Caki2 (cell line): ENCODE measurements at places on chromosomes 6 and 20. TPM values are rescaled to one million over a fixed set of nuclear protein-coding genes. Genes with fewer than 3 reads are reported as not detected.
A peak's percentile ranks its signal among the peaks of the same experiment; 100 is the strongest.

DNA sequence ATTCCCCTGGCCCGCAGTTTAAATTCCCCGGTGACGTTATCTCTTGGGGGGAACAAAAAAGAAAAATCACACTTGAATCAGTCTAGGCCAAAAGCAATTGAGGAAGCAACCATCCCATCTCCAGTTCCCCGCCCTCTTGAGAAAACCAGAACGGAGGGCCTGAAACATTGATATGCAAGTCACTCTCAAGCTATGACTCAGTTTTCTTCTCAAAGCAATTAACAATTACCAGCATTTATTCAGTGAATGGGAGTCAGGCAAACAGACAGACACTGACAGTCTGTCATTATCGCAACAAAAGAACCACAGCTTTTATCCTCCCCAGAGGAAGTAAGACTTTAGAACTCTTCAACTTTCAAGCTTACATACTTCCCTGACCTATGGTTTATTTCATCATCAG lies 100.9 kb downstream of the OPRM1 start:
- peak; percentile 11 for DNase-seq

- DNase-seq = no peak
Observed at GRCh38 chr6:124055963-124056362, 252.3 kb downstream of the NKAIN2 start.

- DNase-seq = no peak
Observed at GRCh38 chr20:18316166-18316565, 27.8 kb downstream of the ZNF133 start.

GRCh38 chr6:137159912-137160311 lies 13.5 kb downstream of the IL22RA2 start:
- no peak for DNase-seq

GRCh38 chr20:62752671-62753501 lies 43.4 kb upstream of the MRGBP start:
- DNase-seq = no peak

DNA sequence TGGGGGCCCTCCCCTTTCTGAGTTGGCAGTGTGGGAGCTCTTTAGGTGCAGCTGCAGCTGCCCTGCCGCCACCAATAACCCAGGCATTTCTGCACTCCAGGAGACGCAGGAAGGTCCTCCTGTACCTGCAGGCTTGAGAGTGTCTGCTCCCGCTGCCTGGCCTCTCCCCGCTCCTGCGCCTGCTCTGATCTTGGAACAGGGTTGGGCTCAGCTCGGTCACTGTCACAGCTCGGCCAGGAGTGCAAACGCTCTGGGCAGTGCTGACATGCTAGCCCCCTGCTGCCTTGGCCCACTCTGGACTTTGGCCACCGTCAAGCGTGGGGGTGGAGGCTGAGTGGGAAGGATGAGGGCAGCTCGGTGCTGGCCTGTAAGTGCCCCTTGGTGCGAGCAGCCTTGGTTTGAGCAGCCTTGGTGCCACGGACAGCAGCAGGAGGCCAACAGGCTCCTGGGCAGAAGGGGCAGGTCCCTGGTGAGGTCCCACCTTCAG lies 738.1 kb upstream of the GJE1 start:
- DNase-seq = no peak

DNA sequence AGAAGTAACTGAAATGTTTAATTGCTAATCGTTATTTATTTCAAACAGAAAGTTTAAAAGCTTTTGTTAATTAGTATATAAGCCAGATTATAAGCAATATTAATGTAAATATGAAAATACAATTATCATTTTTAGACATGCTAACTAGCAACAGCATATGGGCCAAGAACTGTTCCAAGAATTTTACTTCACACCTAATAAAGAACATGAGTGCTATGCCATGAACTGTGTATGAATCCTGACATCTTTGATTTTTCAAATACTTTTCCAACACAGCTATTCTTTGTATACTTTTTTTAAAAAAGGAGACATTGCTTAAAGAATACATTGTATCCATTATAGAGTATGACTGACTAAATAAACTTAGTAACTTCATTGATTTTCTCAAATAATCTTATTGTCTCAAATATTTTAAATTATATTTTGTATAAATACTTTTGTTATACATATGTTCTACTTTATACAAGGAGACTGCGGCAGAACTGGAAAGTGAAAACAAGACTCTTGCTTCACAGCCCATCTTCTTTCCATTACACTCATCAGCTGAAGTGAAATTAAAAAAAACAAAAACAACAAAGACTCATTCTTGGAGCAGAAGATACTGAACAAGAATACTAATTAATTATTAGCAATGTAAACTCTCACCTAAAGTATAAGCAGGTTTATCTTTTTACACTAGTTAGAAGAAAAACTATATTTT lies 89.9 kb downstream of the EPHA7 start:
- DNase-seq = no peak

DNA sequence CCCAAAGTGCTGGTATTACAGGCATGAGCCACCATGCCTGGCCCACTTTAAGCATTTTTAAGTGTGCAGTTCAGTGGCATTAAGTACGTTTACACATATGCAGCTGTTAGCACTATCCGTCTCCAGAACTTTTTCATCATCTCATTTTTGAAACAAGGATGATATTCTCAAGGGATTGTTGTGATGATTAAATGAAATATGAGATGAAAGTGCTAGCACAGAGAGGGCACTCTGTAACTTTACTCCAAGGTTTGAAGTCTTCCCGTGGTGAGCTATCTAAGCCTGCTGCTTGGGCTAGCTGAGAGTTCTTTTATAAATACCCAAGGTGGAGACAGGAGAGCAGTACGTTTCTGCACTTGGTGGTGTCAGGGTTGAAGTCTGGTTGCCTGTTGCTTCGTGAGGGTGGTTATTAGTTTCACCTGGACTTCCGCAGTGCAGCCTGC lies 6.6 kb downstream of the TM9SF4 start:
- no peak for DNase-seq

- no peak for DNase-seq
Observed at GRCh38 chr6:118748311-118749062, 97.1 kb upstream of the CEP85L start.

- no peak for DNase-seq
Observed at GRCh38 chr6:16043171-16044135, 85.4 kb upstream of the MYLIP start.

- DNase-seq = no peak
Observed at GRCh38 chr6:93407186-93407585, 12.2 kb downstream of the EPHA7 start.

GRCh38 chr6:106103728-106104109 lies 17.6 kb downstream of the PRDM1 start:
- no peak for DNase-seq

- DNase-seq = no peak
Observed at GRCh38 chr6:44194326-44194725, 22.4 kb upstream of the MYMX start.

DNA sequence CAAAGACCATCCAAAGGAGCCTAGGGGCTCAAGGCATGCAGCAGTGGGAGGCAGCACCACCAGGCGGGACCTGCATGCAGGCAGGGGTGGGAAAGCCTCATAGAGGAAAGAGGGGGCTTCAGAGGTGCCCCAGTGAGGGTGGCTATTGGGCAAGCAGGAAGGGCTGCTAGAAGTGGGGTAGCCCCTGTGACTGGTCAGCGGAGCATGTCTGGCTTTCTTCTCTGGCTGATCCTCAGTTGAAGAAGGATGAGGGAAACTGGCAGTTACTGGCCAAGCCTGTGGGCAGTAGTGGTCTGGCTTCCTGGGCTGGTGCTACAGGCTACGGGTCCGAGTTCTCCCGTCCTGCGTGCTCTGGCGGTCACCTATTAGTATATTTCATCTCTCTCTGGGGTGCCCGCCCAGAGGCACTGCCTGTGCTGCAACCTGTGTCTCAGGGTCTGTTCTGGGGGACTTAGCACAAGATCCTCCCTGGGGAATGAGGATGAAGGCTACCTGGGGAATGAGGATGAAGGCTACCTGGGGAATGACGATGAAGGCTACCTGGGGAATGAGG lies 35.9 kb upstream of the CST7 start:
- DNase-seq = no peak

GRCh38 chr6:41704028-41704427 lies 31.4 kb downstream of the TFEB start:
- DNase-seq = no peak

GRCh38 chr20:63120808-63121090 lies 95.2 kb downstream of the YTHDF1 start:
- no peak for DNase-seq

- no peak for DNase-seq
Observed at GRCh38 chr6:83192456-83192855, 609 bp downstream of the PGM3 start.

- no peak for DNase-seq
Observed at GRCh38 chr20:3933218-3933617, 44.0 kb downstream of the PANK2 start.

DNA sequence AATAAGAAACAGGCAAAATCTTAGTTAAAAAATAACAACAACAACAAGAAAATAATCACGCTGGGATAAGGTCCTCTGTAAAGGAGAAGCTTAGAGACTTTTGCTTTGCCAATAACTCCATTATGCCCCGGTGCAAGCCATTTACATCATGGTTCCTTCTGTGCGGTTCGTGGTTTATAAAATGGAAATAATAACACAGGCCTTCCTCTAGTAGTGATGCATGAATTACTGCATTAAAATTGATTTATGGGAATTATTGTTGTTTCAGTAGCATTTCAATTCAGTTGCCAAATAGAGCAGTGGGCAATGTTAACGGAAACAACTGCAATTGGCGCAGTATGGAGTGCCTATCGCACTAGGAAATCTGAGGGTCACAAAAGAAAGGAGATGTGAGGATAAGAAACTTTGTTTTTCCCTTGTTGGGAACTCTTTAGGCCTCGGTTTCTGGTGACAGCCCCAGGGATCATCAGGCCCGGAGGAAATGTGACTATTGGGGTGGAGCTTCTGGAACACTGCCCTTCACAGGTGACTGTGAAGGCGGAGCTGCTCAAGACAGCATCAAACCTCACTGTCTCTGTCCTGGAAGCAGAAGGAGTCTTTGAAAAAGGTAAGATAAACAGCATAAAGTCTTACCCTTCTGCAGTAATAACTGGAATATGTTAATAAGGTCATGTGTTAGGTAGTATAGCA lies 1.1 kb downstream of the CD109 start:
- DNase-seq = peak; percentile 43

DNA sequence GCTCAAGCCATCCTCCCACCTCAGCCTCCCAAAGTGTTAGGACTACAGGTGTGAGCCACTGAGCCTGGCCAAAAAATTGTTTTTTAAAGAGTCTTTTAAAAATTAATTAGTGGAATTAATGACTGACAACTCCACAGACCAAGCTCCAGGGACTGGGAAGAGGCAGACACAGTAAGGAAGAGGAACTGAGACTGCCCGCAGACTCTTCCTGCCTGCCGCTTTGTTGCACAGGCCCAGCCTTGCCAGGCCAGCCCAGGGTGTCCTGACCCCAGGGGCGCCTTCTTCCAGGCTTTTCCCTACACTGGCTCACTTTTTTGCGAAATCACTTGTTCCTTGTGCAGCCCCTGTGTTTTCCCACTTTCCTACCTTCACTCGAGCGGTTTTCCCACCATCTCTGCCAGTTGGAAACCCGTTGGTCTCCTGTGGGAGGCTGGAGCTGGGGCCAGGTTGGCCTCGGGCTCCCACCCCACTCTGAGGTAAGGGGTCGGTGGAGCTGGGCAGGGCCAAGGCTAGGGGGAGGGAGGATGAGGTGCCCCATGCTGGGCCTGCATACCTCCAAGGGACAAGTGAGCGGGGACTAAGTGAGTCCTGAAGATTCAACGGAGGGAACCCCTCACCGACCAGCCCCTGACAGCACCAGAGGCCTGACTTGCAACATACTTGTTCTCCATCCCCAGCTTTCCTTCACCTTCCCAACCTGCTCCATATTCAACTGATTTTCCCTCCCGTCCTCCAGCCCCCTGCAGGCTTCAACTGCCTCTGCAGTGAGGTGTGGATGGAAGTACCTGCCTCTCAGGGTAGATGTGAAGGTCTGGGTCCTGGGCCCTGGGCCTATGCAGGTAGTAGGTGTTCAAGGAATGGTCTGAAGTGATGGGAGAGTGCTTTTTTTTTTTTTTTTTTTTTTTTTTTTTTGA lies 23.5 kb upstream of the SMIM29 start:
- DNase-seq = no peak

DNA sequence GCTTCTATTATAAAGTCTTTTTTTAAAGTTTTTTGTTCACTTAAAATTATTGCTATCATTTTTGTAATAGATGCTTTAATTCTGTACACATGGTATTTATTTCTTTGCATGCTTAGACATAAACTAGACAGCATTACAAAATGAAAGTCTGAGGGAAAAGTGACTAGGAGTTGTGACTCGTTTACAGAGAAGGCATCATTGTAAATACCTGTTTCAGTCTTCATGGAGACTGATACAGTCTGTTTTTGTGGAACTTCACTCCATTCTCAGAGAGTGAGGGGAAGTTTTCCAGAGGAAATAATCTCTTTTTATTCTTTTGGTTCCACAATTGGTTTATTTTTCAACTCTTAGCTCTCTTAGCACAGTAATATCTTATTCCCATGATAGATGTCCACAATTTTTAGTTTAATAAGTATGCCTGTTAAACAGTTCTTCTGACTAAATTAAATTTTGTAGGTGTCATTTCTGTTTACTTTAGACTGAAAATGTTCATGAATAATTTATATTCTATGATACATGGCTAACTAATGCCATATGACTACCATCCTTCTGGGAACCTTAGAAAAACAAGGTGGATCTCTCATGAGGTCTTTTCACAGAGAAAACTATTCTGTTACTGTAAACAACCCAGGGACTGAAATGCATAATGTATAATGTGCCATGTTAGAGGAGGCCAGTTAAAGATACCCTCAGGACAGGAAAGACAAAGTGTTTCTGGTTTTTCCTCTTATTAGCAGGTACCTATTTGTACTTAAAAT lies 69.2 kb downstream of the MYO6 start:
- peak; percentile 31 for DNase-seq

GRCh38 chr6:53244958-53245357 lies 96.3 kb upstream of the GCM1 start:
- DNase-seq = no peak

DNA sequence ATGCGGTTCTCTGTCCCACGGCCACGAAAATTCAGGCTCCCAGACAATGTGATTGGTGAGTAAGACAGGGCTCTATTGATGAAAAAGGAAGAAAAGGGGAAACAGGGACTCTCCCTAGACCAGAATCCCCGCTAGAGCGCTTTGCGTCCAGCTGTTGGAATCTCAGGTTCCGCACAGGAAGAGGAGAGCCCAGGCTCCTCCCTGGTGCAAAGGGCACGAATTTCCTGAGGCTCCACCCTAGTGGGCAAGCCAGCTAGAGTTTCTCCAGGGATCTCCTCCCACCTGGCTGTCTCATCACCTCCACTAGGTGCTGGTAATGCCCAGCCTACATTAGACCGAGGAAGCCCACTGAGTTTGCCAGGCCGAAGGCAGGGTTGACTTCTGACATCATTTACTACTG lies 135.9 kb upstream of the SOX4 start:
- DNase-seq = no peak

The TFB1M gene
- 18.6 and 21.3 TPM in 2 replicates for total RNA-seq

The AHI1 gene
- total RNA-seq = 3.3 and 11.7 TPM in 2 replicates

The CCND3 gene
- 209 and 278 TPM in 2 replicates for total RNA-seq

The DPPA5 gene
- not detected in 2 replicates for total RNA-seq

The RAET1L gene
- total RNA-seq = not detected in 2 replicates

The PXDC1 gene
- 60.5 and 61.3 TPM in 2 replicates for total RNA-seq

The GSTA3 gene
- total RNA-seq = 0.61 TPM in 1 of 2 replicates, not detected in the other

The C4B gene
- not detected in 2 replicates for total RNA-seq

The ARMC12 gene
- total RNA-seq = 1.9 and 4.6 TPM in 2 replicates

The SMPDL3A gene
- total RNA-seq = 7.4 and 16.5 TPM in 2 replicates

The POM121L2 gene
- total RNA-seq = not detected in 2 replicates

The DDO gene
- 2.1 and 6.9 TPM in 2 replicates for total RNA-seq

The MUC22 gene
- total RNA-seq = not detected in 2 replicates

The ENPP1 gene
- 2.6 and 2.8 TPM in 2 replicates for total RNA-seq

The IMPG1 gene
- total RNA-seq = not detected in 2 replicates

The RSPH9 gene
- total RNA-seq = not detected in 2 replicates

The PREX1 gene
- total RNA-seq = 39.4 and 41.4 TPM in 2 replicates
